ENCODE measurements at places on chromosomes 7 and 10.

- no peak for DNase-seq
These were observed 250.2 kb downstream of the SH2D4B start for GRCh38 chr10:80787952-80788351.

DNA sequence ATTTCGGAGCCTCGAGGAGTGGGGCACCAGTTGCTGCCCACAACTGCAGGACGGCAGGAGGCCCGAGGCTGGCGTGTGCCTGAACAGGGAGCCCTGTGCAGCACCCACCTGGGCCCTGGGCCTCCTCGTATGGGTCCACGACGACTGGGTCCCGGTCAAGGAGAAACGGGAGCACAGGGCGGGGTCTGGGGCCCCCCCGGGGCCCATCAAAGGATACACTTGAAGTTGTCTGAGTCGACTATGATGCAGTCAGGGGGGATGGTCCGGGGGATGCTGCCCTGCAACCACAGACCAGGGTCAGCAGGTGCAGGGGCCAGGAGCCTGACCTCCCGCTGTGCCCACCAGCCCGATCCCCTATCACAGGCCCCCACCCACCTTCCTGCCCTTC is 28.5 kb upstream of the NKX6-2 start:
- no peak for DNase-seq

DNA sequence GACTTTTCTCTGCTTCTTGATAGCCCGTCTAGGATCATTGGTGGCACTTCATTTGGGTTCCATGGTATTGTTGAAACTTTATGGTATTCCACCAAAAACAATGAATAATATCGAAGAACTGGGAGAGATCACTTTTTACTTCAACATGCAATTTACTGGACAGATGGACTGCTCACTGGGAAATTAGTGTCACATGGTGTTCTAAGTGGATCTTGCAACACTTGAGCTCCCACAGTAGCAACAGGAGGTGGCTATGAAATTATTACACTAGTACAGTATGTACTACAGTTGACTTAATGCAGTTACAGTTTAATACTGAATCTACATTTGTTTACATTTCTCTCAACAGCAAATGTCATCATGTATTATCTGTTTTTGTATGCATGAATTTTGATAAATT is 997.3 kb downstream of the REEP3 start:
- no peak for DNase-seq

- DNase-seq: no peak
These were observed 33.9 kb upstream of the XPNPEP1 start for GRCh38 chr10:109957092-109957797.

GRCh38 chr10:103427866-103428265 is 24.3 kb downstream of the CALHM2 start:
- no peak for DNase-seq

DNA sequence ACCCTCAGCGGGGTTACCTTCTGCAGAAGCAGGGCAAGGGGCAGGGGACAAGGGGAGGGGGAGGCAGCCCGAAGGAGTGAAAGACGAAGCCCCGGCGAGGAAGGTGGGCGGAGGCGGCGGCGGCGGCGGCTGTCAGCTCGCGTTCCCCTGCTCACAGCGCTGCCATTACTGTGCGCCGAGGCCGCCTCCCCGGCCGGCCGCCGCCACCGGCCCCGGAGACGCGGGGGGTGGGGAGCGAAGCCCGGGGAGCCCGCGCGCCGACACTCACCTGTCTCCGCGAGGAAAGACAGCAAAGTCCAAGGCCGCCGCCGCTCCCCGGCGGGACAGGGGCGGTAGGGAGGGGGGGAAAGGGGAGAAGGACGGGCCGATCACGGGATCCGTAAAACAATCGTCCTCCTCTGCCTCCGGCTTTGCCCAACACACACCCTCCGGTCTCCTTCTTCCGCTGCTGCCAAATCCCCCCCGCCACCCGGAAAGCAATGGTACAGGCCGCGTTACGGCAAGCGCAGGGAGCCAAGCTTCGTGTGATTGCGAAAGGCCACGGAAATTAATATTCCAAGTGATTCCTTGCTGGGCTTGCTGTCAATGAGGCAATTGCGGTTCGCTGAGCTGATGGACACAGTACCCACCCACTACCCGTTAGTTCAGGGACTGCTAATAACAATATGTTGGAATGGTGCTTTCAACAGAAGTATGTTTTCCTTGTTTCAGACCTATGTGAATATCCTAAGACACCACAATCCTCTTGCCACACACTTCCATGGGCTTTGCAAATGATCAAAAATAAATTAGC is at the start of gene CUL2:
Gene CUL2 (minus strand): TSS at position 180 of the 793 bp plus-strand sequence. CDS start 19,024 bp downstream, outside the sequence.
- peak; percentile 83 for DNase-seq

- DNase-seq: no peak
These were observed 287.0 kb upstream of the CDC14C start for GRCh38 chr7:48637382-48637781.

- no peak for DNase-seq
These were observed 316.6 kb downstream of the PAXIP1 start for GRCh38 chr7:154686305-154686704.

- DNase-seq: no peak
These were observed 1.5 kb upstream of the OGDH start for GRCh38 chr7:44604941-44605340.

GRCh38 chr7:78149787-78150186 is 351.2 kb downstream of the PHTF2 start:
- DNase-seq: no peak

DNA sequence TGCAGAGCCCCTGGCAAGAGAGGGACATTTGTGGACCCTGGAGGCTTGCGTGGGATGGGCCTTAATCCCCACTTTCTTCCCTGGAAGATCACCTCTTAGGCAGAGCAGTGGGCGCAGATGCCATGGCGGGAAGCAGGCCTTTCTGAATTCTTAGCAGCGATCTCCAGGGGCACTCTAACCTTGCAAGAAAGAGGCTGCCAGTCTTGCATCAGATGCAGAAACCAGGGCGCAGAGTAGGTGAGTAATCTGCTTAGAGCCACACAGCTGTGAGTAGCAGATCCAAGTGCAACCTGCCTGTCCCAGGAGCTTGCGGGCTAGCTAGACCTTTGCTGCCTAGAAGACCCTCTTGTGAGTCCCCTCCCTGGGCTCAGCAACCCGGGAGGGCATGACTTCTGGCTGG is 40.0 kb downstream of the KCTD7 start:
- DNase-seq: no peak

- DNase-seq: no peak
These were observed 53.1 kb downstream of the CPED1 start for GRCh38 chr7:121041516-121042148.

DNA sequence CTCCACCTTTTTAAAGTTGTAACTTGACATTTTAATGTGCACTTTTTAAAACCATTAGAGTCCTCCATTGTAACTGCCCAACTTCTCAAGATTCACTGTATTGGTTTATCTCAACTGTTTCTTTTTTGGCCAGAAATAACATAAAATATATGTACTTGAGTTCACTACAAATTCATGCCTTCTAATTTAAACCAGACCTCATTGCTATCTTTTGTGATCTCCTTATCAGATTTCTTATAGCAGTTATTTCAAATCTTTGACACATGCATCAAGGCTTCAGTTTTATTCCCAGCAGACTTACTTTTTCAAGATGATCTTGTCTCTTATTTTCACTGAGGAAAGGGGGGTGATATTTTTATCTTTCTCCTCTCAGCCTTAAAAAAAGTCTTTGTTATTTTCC is 154.3 kb downstream of the PHF14 start:
- DNase-seq: no peak

- no peak for DNase-seq
These were observed 40.5 kb downstream of the ADCYAP1R1 start for GRCh38 chr7:31092606-31093005.

All from stimulated activated CD4-positive, alpha-beta T cell treated with anti-CD3 and anti-CD28 coated beads, Interleukin-1b, Interleukin-23, amount 100 ng/mL, for 1 hour (primary cell).